ENCODE measurements at places on chromosomes 1 and 21.
A peak's percentile ranks its signal among the peaks of the same experiment; 100 is the strongest.

- DNase-seq, result no peak
These were observed 31.2 kb upstream of the ZNF678 start for GRCh38 chr1:227532019-227532619.

DNA sequence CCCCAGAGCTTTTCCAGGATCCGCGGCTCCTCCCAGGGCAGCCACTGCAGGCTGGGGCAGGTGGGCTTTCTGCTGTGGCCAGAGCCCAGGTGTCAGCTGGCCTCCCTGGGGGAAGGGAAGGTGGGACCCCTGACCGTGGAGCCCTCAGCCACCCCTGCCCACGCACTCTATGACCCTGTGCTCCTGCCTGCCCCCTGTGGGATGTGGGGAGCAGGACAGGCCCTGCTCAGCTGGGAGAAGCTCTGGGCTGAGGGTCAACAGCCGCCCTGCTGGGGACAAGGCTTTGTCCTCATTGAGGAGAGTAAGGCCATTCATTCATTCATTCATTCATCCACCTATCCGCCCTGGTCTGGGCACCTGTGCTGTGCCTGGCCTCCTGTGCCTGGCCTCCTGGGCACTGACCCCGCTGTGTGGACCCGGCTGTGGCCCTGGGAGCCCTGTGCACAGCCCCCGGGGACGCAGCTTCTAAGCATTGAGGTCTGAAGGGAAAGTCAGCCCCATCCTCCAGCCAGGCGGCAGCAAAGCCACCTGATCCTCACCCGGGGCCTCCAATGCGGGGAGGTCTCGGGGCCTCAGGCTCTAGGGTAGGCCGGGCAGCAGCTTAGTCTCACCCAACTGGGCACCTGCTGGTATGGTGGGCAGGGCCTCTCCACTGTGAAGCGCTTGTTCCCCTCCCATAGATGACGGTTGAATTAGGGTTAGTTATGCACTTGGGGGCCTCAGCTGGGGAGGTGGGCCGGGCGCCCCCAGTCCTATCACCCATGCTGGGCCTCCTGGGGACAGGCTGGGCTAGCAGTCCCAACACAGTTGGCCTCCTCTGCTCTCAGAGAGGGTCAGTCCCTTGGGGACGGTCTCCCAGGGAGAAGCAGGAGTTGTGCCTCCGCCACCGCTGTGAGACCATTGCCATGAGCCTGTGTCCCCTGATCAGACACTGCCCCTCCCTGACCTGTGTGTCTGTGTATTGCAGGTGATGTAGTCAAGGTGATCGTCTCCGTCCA lies 6.0 kb downstream of the TNFRSF14 start:
- no peak for DNase-seq

- DNase-seq, result no peak
These were observed 75.6 kb downstream of the MTR start for GRCh38 chr1:236870721-236871120.

DNA sequence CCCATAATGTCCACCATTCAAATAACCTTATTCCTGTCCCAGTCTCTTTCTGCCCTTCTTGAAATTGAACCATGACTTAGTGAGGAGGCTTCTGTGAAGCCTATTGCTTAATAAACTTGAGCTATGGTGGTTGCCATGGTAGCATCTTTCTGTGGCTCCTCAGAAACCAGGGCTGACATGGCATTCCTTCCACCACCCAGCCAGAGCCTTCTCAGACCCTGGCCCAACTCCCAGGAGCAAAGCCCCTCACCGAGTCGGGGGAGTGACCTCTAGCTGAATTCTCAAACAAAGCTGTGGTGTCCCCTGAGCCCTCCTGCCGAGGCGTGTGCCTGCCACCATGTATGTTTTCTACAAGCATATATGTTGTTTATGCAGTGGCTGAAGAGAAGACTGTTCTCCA lies 259.1 kb downstream of the CACNA1E start:
- DNase-seq, result no peak

DNA sequence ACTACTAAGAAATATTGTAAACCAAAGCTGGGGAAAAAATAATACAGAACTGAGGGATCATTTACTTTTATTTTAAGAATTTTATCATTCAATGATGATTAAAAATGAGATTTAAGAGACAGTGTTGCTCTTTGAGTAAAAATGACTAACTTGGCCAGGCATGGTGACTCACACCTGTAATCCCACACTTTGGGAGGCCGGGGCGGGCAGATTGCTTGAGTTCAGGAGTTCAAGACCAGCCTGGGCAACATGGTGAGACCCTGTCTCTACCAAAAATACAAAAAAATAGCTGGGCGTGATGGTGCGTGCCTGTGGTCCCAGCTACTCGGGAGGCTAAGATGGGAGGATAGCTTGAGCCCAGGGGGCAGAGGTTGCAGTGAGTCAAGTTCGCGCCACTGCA lies 21.8 kb upstream of the PLEKHO1 start:
- no peak for DNase-seq

DNA sequence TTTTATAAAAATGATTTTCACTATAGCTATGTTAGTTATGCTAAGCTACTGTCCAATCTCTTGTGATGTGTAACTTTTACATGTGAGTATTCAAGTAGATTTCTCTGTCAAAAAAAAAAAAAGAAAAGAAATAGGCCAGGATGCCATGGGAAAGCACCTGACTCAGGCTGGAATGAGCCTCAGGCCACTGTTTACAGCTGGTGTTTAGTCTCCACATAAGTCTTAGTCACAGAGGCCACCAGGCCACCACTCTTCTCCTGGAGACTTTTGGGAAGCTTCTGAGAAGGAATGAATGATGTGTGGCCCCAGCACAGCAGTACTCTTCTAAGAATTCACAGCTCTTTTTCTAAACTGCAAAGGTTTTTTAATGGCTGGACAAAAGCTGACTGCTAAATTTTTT lies 48.9 kb downstream of the CHML start:
- no peak for DNase-seq

GRCh38 chr1:50697440-50698421 lies 262.3 kb downstream of the FAF1 start:
- peak; percentile 27 for DNase-seq

- DNase-seq, result no peak
These were observed 2.5 kb downstream of the SMIM1 start for GRCh38 chr1:3774946-3775489.

DNA sequence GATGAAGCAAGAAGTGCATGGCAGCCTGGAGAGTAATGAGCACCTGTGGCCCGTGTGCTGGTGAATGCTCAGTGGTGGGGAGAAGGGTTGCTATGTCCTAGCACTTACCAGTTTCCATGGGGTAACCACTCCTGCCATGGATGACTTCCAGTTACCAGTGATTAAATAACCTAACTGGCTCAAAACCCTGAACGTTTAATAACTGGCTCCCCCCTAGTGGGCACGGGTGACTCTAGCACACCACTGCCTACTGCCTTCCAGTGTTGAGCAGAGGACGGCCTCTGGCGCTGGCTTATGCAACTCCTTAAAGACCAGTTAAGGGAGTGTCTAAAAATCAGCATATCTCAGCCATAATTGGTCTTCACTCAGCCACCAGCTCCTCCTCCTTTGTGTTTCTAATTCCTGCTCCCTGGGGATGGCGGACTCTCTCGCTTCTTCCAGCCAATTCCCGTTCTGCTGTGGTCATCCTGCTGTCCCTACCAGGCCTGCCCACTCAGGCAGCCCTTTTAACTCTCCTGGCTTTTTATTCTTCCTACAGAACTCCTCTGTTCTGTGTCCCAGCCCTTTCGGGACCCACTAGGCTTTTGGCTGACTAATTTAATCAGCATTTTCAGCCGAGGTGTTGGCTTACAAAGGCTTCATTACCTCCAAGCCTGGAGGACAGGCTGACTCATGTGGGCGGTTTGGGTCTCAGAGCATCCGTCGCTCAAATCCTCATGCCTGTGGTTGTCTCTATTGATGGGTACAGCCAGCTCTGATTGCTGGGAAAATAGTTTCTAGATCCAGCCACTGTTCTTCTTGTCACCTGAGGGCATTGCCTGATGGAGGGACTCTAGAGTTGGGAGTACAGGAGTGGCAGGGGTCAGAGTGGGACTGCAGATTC lies 332.4 kb downstream of the CAMTA1 start:
- DNase-seq, result no peak

DNA sequence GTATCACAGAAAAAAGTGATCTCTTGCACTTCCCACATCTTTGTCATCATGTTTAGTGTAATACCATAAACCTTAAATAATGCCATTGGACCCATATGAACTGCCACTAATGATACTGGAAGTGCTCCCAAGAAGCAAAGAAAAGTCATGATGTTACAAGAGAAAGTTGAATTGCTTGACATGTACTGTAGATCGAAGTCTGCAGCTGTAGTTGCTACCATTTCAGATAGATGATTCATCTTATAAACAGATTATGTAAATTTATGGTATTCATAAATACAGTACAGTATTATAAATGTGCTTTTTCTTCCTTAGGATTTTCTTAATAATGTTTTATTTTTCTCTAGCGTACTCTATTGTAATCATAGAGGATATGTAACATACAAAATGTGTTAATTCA lies 30.1 kb upstream of the LAMC2 start:
- DNase-seq, result no peak

DNA sequence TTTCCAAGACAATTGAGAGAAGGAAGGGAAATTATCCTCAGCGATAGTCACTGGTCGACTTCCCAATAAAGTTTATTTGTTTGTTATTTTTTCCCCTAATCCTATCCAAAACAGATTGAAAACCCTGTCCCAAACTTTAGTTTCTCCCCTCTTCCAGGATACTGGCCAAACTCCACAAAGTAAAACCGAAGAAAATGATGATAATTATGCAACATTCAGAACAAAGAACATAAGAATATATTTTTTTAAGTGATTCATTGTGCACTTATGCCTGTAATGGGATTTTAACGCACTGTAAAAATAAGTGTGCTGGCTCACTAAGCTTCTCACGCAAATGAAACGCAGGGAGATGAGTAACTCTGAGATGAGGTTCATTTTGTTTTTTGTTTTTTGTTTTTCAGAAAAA lies 6.0 kb downstream of the GLIS1 start:
- no peak for DNase-seq

- no peak for DNase-seq
These were observed 121.2 kb downstream of the SPSB1 start for GRCh38 chr1:9413877-9414213.

DNA sequence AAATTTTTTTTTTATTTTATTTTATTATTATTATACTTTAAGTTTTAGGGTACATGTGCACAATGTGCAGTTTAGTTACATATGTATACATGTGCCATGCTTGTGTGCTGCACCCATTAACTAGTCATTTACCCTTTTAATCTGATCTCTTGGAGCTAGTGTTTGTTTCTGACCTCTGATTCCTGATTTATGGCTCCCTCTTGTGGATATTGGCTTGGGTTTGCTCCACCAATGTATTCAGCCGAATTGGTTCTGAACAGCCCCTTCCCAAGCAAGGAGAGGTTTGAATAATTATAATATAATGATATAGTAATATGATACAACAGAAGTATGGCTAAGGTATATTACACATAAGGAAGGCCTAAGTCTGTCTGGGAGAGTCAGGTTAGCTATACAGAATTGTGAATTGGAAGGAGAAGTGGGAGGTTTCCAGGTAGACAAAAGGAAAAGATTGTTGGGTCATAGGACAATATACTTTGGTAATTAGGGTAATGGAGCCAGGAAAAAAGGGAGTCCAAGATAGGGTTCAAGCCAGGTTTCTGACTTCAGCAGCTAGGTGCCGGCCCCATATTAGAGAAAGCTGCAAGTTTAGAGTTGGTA lies 53.1 kb upstream of the HMCN1 start:
- peak; percentile 27 for DNase-seq

DNA sequence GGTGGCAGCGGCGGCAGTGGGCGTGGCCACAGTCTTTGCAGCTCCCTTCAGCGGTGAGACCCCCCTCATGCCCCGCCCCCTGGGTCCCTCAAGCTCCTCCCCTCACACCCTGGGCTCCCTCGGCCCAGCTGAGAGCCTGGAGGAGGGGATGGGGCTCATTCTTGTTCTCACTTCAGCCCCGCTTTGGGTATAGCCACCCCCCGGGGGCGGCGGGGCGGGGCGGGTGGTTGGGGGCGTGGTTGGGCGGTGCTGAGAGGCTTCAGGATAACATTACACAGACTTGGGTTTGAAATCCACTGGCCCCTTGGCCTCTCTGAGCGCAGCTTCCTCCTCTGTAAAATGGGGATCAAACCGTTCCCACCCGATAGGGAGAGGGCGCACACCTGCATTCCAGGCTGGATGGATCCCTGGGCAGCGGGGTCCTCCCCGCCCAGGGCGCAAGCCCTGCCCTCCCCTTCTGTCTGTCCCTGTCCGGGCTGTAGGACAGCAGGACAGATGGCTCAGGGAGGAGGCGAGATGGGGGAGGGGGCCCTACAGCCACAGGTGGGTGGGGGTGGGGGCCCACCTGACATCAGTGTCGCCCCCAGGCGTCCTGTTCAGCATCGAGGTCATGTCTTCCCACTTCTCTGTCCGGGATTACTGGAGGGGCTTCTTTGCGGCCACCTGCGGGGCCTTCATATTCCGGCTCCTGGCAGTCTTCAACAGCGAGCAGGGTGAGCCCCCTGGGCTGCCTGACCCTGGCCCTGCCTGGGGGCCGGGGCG lies 5.1 kb downstream of the CLCNKA start:
- DNase-seq, result no peak

DNA sequence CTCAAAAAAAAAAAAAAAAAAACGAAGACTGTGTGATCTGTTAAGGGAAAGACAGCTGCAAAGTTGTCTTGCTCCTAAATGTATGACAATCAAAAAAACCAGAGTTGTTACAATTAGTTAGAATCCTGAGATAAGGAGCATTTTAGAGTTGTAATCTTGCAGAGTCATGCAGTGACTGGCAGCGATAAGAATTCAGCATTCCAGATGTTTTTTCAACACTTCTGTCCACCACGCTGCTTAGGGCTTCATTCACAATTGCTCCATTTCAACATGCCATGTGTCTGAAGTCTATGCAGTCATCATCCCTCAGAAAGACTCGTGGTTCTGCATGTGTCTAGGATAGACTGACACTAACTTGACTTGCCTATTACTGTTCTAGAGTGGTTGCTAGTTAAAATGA lies 102.4 kb upstream of the BACE2 start:
- DNase-seq, result no peak

DNA sequence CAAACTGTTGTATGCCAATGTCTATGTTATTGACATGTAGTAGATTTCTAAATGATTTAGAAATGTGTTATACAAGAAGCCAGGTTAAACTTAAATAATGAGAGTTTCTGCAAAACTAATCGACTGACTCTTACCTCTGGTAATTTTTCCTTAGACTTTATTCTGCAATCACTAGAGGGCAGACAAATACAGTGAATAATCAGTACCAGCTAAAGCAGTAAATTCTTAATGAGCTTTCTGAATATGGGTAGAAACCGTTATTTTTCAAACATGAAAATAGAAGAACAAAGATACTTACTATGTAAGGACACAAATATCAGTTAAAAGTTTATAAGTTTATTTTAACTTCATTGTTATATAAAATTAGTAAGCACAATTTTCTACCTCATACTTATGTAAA lies 97.9 kb upstream of the RGS1 start:
- no peak for DNase-seq

Measured in NCI-H1417 (cell line).